Hepatocyte (in vitro differentiated cells): ENCODE measurements at places on chromosomes 11 and 22.

- DNase-seq = no peak
Observed at GRCh38 chr11:68680541-68681231, 3.7 kb upstream of the GAL start.

DNA sequence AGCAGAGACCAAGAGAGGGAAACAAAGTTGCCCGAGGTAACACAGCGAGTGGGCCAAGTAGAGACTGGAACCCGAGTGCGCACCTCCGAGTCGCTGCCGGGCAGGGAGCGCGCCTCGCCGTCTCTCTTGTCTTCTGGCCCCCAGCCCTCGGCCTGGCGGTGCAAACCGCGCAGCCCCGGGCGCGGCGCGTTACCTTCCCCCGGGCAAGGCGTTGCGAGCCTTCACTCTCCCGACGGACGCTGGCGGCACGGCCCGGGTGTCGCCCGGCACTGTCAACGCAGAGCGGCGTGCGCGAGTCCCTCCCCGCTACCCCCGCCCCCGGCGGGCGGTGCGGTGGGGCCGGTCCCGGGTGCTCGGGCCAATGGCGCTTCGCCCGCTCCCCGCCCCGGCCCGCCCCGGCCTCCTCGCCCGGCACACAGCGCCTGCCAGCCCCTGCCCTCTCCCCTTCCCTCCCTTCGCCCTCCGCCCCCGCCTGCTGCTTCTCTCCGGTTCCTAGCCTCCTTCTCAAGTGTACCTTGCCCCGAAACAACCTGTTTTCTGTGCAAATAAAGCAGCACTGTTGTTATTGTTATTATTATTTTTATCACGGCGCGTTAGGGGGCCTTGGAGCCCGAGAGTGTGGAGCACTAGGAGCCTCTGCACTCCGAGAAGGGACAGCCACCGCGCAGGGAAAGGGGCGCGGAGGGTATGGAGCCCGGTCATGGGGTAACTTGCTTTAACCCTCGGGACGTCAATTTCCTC lies at the start of gene SYTL2:
Gene SYTL2, minus strand, starts transcription at position 271 of the 741 bp plus-strand sequence. CDS start 53,416 bp downstream, outside the sequence.
- peak; percentile 83 for DNase-seq

DNA sequence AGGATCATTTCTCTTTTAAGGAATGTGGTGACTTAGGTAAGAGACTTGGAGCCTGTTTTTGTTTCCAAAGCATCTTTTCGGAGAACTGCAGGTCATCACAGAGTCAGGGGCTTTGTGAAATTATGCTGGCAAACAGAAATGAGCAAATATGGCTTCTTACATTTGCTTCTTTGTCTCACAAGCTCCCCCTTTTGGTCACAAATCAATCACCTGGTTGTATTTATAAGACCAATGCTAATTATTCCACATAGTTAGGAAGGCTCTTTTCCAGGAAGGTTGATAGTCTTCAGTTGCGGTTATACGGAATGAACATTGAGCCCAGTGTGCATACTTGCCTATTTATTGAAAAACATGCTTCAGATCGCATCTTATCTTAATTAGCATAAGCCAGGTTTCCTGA lies 34.6 kb upstream of the CEP126 start:
- peak; percentile 61 for DNase-seq

- no peak for DNase-seq
Observed at GRCh38 chr11:129787532-129788155, 28.0 kb upstream of the TMEM45B start.
